Small intestine (tissue), 16 donors: ENCODE measurements at places on chromosomes 2 and 18. TPM values are rescaled to one million over a fixed set of nuclear protein-coding genes. Genes with fewer than 3 reads are reported as not detected.

Gene MGAT4A
- 35.8 TPM for polyA plus RNA-seq

Gene SLC35G4
- not detected for polyA plus RNA-seq

Gene TUBA4A
- polyA plus RNA-seq, result 42.1 TPM

Gene MAB21L4
- 3.8 TPM for polyA plus RNA-seq

Gene MSTN
- not detected for polyA plus RNA-seq

Gene LIMS4
- polyA plus RNA-seq, result 2.7 TPM
